ENCODE measurements at places on chromosomes 2 and 18. TPM values are rescaled to one million over a fixed set of nuclear protein-coding genes. Genes with fewer than 3 reads are reported as not detected.
A peak's percentile ranks its signal among the peaks of the same experiment; 100 is the strongest.

GRCh38 chr2:237927135-237927534, 39.7 kb upstream of the UBE2F start:
- H3K36me3 ChIP-seq, result no peaks in the 10 kb centered on the region
- no peak for DNase-seq
- H3K27me3 ChIP-seq, result no peaks in the 10 kb centered on the region
- no peak overlapping the region for H3K27ac ChIP-seq
- no peak overlapping the region for H3K4me3 ChIP-seq
- H3K4me1 ChIP-seq, result peaks cover 42% of the 10 kb centered on the region

DNA sequence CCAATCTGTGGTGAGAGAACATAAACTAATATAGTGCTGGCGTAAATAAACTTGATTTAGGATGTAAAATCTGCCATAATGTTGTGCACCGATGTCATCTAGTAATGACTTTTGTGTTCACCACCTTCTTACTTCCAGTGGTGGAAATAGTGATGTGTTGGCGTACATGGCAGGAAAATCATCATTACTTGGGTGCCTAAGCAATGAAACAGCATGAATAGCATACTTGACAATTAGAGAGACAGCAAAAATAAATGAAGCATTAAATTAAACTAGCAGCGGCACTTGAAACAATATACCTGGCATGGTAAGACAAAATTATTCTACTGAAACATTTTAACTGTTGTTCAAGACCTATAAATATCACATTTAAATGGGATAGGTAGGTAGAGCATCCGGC, 73.2 kb upstream of the DSC1 start:
- H3K27ac ChIP-seq, result no peak overlapping the region
- H3K4me1 ChIP-seq, result peaks cover 15% of the 10 kb centered on the region
- no peaks in the 10 kb centered on the region for H3K27me3 ChIP-seq
- H3K4me3 ChIP-seq, result no peak overlapping the region
- no peaks in the 10 kb centered on the region for H3K36me3 ChIP-seq

DNA sequence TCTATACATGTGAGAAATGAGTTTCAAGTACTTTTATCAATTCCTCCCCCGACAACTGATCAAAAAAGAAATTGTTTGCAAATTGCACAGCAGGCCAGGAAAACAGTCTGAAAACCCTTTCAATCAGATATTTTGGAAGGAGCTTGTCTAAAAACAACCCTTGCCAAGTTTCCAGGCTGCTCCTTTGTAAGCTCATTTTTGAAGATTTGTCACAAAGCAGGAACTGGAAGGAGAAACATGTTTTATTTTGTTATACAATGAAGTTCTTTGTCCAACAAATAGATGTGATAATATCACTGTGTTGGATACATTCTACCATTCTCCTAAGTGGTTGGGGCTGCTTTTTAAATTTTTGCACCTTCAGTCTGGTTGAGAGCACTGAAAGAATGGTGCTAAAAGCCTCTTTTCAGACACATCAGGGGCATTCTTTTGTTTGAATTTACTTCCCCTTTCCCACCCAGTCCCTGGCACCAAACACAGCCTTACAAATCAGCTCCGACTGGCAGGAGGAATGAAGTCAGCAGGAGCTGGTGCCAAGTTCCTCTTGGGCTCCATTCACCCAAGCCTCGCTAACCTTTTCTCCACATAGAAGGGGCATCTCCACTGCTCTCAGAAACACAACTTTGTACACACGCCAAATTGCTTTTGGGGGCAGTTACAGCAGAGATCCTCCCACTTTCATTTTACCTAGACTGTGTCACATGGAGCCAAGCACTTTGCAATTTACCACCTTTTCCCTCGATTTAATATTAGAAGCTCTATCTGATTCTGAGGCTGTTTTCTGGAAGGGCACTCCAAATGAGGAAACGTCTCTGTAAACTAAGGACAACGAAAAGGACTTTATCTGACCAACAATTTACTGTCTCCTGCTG, 88.0 kb downstream of the C1D start:
- no peaks in the 10 kb centered on the region for H3K36me3 ChIP-seq
- DNase-seq, result no peak
- H3K27me3 ChIP-seq, result no peaks in the 10 kb centered on the region
- no peaks in the 10 kb centered on the region for H3K4me1 ChIP-seq

DNA sequence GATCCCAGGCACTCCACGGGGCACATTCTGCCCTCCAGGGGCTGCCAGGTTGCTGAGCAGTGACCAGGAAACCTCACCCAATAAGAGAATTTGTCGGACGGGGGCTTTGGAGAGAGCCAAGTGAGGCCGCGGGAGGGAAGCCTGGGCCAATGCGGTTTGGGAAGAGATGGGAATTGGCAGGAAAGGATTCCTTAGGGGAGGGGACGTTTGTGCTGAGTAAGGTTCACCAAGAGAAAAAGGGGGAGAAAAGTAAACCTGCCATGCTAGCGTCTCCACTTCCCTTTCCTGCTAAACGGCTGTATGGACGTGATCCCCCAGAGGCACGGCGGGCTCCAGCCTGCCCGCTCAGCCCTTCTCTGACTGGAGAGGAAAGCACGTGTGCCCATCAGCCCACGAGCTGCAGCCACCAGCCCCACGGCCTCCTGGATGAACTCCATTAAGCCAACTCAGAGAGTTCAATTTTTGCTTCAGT, 194.4 kb upstream of the ID2 start:
- DNase-seq, result no peak
- H3K4me3 ChIP-seq, result no peak overlapping the region
- peaks cover 3% of the 10 kb centered on the region for H3K27me3 ChIP-seq
- no peaks in the 10 kb centered on the region for H3K4me1 ChIP-seq

GRCh38 chr2:508121-508520, 169.1 kb downstream of the TMEM18 start:
- H3K4me1 ChIP-seq, result peaks cover 10% of the 10 kb centered on the region
- no peak overlapping the region for H3K27ac ChIP-seq
- DNase-seq, result no peak
- no peaks in the 10 kb centered on the region for H3K36me3 ChIP-seq
- peaks cover 4% of the 10 kb centered on the region for H3K27me3 ChIP-seq

- no peak overlapping the region for H3K27ac ChIP-seq
- no peak overlapping the region for H3K4me3 ChIP-seq
- H3K4me1 ChIP-seq, result no peaks in the 10 kb centered on the region
These were observed 608.7 kb upstream of the REG3G start for GRCh38 chr2:78416625-78417300.

GRCh38 chr2:112821142-112821541, 15.4 kb downstream of the IL1B start:
- H3K4me3 ChIP-seq, result no peak overlapping the region
- no peaks in the 10 kb centered on the region for H3K36me3 ChIP-seq
- H3K27me3 ChIP-seq, result no peaks in the 10 kb centered on the region
- DNase-seq, result no peak
- H3K27ac ChIP-seq, result no peak overlapping the region

DNA sequence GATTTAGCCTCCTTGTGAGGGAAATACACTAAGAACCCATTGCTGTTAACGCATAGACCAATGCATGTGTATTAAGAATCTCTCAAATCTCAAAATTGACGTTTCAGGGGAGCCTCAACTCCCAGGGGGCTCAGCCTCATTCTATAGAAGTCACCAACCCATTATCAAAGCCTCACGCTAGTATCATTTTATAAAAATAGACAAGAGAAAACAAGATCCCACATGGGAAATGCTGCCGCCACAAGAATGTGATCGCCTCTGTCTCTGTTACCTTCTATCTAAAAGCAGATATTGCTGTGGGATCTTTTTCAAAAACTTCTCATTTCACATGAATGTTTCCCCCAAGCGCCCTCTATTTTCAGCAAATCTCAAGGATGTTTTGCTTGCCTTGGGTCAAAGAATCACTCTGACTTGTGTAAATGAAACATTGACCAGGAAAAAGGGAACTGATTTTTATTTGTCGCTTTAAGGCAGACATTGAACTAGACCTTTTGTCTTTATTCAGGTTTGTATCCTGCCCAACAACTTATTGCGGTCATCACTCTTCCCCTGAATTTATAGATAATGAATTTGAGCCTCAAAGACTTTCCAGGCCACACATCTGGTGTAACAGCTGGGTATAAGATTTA, 679.0 kb upstream of the ID2 start:
- peak overlapping the region; percentile 49 for H3K27ac ChIP-seq
- H3K4me3 ChIP-seq, result no peak overlapping the region
- no peak for DNase-seq
- H3K36me3 ChIP-seq, result no peaks in the 10 kb centered on the region
- no peaks in the 10 kb centered on the region for H3K27me3 ChIP-seq
- H3K4me1 ChIP-seq, result peaks cover 28% of the 10 kb centered on the region

GRCh38 chr2:43718530-43719124, 42.4 kb upstream of the C1GALT1C1L start:
- no peak overlapping the region for H3K27ac ChIP-seq
- H3K27me3 ChIP-seq, result no peaks in the 10 kb centered on the region
- DNase-seq, result no peak
- peaks cover 2% of the 10 kb centered on the region for H3K36me3 ChIP-seq
- no peak overlapping the region for H3K4me3 ChIP-seq

DNA sequence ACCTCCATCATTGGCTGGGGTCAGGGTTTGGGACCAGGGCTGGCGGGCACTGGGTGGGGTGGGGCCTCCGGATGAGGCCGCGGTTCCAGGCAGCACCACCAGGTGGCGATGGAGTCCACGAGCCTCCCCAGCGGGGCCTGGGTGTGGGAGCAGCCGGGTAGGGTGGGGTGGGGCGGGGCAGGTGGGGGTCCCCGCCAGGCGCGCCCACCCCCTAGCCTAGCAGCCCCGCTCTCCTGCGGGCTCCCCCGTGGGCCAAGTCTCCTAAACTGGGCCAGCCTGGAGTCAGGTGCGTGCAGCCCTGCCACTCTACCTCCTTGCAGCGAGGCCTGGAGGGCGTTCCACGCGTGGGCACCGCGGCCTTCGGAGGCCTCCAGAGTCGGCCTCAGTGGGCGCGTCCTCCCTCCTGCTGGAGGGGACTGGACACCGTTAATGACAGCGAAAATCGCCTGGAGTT, 187.5 kb downstream of the TWIST2 start:
- H3K4me1 ChIP-seq, result peaks cover 3% of the 10 kb centered on the region
- peaks cover 10% of the 10 kb centered on the region for H3K27me3 ChIP-seq
- DNase-seq, result no peak
- H3K36me3 ChIP-seq, result no peaks in the 10 kb centered on the region
- H3K27ac ChIP-seq, result no peak overlapping the region

DNA sequence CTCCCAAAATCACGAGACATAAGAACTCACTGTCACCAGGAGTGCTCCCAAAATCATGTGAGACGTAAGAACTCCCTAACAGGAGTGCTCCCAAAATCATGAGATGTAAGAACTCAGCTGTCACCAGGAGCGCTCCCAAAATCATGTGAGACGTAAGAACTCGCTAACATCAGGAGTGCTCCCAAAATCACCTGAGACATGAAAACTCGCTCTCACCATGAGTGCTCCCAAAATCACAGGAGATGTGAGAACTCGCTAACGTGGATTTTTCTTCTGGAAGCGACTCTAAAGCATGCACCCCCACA, 53.1 kb downstream of the CTDP1 start:
- no peak overlapping the region for H3K4me3 ChIP-seq
- H3K36me3 ChIP-seq, result peaks cover 47% of the 10 kb centered on the region
- no peak overlapping the region for H3K27ac ChIP-seq
- no peaks in the 10 kb centered on the region for H3K4me1 ChIP-seq
- no peak for DNase-seq

GRCh38 chr18:8987241-8987640, 115.3 kb upstream of the NDUFV2 start:
- no peak overlapping the region for H3K4me3 ChIP-seq
- peak overlapping the region; percentile 32 for H3K27ac ChIP-seq
- no peak for DNase-seq
- H3K36me3 ChIP-seq, result no peaks in the 10 kb centered on the region

DNA sequence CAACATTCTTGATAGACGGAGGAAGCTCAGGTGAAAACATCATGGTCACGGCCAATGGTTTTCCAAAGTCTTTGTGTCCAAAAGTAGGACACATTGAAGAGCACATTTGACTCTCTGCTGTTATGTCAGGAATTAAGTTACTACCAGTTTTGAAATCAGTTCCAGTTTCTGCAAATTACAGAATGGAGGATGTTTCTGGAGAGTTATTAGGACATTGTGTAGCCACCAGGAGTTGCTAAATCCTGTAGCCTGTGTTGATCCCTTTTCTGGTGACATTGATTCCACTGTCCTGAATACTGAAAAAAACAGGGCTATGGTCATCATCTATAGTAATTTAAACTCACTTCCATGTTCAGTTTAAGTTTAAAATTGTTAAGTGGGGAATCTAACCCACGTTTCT, 15.3 kb downstream of the UPP2 start:
- no peak overlapping the region for H3K27ac ChIP-seq
- no peaks in the 10 kb centered on the region for H3K27me3 ChIP-seq
- H3K4me1 ChIP-seq, result peaks cover 5% of the 10 kb centered on the region
- H3K36me3 ChIP-seq, result no peaks in the 10 kb centered on the region
- DNase-seq, result no peak
- no peak overlapping the region for H3K4me3 ChIP-seq

- no peak overlapping the region for H3K4me3 ChIP-seq
- no peak for DNase-seq
- H3K4me1 ChIP-seq, result peaks cover 40% of the 10 kb centered on the region
- no peak overlapping the region for H3K27ac ChIP-seq
- H3K27me3 ChIP-seq, result no peaks in the 10 kb centered on the region
These were observed 19.8 kb downstream of the GRHL1 start for GRCh38 chr2:9971105-9971818.

- H3K4me3 ChIP-seq, result no peak overlapping the region
- H3K27ac ChIP-seq, result no peak overlapping the region
- no peaks in the 10 kb centered on the region for H3K4me1 ChIP-seq
- no peaks in the 10 kb centered on the region for H3K36me3 ChIP-seq
- H3K27me3 ChIP-seq, result peaks cover 13% of the 10 kb centered on the region
These were observed 297.2 kb downstream of the NDUFA10 start for GRCh38 chr2:239727776-239728600.

- H3K27me3 ChIP-seq, result no peaks in the 10 kb centered on the region
- no peak for DNase-seq
These were observed 70.8 kb downstream of the RAPGEF4 start for GRCh38 chr2:172806493-172806892.

- peaks cover 37% of the 10 kb centered on the region for H3K4me1 ChIP-seq
- H3K36me3 ChIP-seq, result no peaks in the 10 kb centered on the region
- no peaks in the 10 kb centered on the region for H3K27me3 ChIP-seq
- no peak for DNase-seq
These were observed 166.0 kb downstream of the AGAP1 start for GRCh38 chr2:235659767-235660322.

DNA sequence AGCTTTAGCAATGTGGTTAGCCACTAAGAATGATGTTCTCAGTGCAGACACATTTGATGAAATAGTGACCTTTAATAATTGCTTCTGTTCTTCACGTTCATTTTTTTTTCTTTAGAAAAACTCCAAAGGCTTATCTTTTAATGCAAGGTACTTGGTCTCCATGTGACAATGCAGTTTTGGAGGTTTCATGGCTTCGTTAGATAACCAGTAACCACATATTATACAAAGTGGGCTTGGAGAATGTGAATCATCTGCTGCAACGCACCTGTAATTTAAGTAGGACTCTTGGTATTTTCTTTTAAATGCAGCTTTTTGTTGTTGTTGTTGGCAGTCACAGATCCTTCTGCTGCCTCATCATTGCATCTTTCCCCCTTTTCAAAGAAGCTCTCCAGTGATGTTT, 1606.3 kb downstream of the SUCLG1 start:
- no peaks in the 10 kb centered on the region for H3K4me1 ChIP-seq
- H3K27me3 ChIP-seq, result peaks cover 18% of the 10 kb centered on the region
- H3K36me3 ChIP-seq, result no peaks in the 10 kb centered on the region
- no peak for DNase-seq
- H3K27ac ChIP-seq, result no peak overlapping the region

Gene SRD5A2
- total RNA-seq, result not detected

Gene SEPTIN2
- total RNA-seq, result 447 TPM

Gene TMEM17
- total RNA-seq, result 3.8 TPM

Gene SALL3
- total RNA-seq, result not detected

Gene FBXO41
- total RNA-seq, result 1.6 TPM
